ENCODE measurements at places on chromosomes 16 and 17. TPM values are rescaled to one million over a fixed set of nuclear protein-coding genes. Genes with fewer than 3 reads are reported as not detected.
A peak's percentile ranks its signal among the peaks of the same experiment; 100 is the strongest.

DNA sequence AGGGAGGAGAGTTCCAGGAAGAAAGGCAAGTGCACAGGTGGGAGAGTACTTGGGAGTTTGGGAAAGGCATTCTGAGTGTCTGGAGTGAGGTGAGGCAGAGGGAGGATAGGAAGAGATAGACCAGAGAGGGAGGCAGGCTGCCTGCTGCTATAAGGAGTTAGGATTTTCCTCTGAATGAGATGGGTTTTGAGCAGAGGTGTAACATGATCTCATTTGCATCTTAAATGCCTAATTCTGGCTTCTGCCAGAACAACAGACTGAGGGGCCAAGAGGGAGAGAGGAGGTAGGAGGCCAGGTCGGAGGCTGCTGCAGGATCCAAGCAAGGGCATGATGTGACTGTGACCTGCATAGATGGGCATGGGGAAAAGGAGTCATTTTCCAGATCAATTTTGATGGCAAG, 31.5 kb upstream of the IRX6 start:
- DNase-seq: no peak

DNA sequence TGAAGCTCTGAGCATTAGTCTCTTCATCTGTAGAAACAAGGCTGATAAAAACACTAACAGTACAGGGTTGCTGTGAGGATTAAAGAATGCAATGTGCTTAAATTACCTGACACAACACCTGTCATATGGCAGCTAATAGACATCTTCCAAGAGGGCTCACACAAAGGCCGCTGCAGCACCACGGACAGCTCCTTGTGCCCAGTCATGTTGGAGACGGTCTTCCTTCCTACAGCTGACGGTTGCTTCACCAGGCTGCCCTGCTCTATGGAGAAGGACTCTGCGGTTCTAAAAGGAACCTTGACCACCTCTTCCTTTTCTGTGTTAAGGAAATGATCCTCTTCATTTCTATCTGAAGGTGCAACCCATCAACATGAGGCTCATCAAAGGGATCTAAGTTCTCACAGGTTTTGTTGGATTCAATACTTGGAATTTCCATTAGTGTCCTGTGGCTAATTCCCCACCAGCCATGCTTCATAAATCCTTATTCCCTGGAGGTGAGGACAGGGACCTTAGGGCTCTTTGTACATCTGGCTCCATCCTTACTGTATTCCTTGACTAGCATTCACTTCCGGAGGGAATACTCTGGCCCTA, 138.9 kb upstream of the CES5A start:
- DNase-seq: peak; percentile 21

GRCh38 chr17:61617330-61617729, 26.3 kb upstream of the NACA2 start:
- DNase-seq: no peak

NHERF2 gene
- total RNA-seq: 118 TPM

GGT6 gene
- total RNA-seq: not detected

RNF222 gene
- total RNA-seq: not detected

DNA sequence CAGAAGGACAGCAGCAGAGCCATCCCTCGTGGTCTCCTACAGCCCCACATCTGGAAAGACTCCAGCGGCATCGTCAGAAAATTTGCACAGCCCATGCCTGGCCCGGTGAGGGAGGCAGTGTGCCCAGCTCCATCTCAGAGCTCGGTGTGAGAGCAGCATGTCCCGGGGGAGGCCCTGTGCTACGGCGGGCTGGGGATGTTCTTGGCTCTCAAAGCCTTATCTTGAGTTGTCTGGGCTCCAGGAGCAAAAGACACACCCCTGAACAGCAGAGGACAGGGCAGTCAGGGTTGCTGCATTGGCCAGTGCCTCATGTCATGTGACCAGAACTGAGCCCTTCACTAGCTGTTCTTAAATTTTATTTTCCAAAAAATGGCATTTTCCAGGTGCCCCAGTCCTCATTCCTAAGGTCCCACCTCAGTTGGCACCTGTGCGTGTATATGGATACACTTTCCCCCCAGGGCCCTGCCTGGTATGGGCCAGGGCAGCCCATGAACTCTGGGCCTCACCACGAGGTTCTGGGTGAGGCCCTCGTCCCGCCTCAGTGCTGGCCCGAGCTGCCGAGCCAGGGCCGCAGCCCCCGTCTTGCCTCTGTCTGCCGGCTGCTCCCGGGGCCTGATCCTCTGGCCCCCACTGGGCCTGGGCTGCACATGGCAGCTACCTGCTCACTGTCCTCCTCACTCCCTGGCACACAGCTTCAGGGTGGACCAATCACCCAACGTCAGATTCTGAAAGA, 3.0 kb downstream of the NUDT16L1 start:
- DNase-seq: no peak

IRF8 gene
- total RNA-seq: not detected

DNA sequence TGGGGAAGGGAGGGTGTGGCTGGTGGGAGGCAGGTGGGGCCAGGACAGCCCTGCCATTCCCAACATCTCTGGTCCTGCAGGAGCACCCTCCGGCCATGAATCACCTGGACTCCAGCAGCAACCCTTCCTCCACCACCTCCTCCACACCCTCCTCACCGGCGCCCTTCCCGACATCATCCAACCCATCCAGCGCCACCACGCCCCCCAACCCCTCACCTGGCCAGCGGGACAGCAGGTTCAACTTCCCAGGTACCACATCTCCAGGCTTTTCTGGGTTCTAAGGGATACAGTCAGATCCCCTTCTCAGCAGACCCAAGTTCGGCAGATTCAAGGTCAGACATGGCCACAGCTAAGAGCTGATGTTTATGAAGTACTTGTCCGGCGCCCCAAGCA, 33.8 kb upstream of the LGALS9 start:
- DNase-seq: no peak

- DNase-seq: no peak
These were observed 255.9 kb upstream of the PMFBP1 start for GRCh38 chr16:72427783-72428331.

MYH3 gene
- 0.66 TPM for total RNA-seq

BRIP1 gene
- 8.8 TPM for total RNA-seq

- DNase-seq: no peak
These were observed 70.1 kb downstream of the COPRS start for GRCh38 chr17:31788956-31789355.

- DNase-seq: peak; percentile 32
These were observed 23.9 kb downstream of the PHB1 start for GRCh38 chr17:49390548-49391324.

DNA sequence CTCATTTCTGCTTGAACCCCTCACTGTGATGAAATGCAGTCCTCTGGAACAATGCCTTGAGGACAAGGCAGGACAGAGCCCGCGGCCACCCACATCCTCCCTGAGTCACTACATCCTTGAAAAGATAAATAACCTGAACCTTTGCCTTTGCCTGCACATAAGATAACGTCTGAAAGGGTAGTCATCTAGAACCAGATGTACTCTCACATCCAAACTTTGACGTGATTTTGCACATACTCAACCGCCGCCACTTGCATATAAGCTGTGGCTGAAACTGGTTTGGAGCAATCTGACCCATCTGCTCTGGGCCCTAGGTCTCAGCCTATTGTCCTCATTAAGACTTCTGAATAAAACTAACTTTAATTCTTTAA, 252.1 kb downstream of the PHKB start:
- DNase-seq: peak; percentile 94

GH1 gene
- not detected for total RNA-seq

RUNDC1 gene
- total RNA-seq: 4.7 TPM

PSKH1 gene
- total RNA-seq: 5.9 TPM

- no peak for DNase-seq
These were observed 11.3 kb downstream of the YPEL2 start for GRCh38 chr17:59342681-59343131.

GRCh38 chr16:75226550-75227360, 8.0 kb downstream of the CTRB1 start:
- no peak for DNase-seq

DNA sequence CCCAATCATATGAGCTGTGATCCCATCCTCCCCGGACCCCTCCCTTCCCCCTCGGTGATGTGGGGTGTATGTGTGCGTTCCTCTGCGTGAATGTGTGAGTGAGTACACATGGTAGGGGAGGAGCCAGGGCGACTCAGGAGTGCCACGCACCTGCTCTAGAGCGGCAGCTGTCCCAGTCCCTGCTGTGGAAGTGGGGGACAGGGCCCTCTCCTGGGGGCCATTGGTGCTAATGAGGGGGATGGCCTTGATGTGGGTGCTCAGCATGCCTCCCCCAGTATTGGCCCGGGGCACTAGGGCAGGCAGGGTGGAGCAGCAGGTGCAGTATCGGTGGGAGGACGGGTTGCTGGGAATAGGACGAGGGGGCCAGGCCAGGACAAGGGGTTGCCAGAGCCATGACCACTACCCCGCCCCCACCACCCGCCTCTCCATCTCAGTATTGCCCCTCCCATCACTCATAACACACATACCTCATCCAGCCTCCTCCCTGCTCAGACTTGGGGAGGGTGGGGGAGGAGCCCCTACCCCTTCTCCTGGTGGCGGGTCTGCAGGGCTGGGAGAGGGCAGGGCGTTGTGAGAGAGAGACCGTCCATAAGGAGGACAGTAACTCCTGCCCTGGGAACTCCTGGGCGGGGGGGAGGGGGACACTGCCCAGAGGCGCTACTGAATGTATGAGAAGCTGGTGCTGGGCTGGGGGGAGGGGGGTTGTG, 8.5 kb downstream of the NR1D1 start:
- no peak for DNase-seq

DNA sequence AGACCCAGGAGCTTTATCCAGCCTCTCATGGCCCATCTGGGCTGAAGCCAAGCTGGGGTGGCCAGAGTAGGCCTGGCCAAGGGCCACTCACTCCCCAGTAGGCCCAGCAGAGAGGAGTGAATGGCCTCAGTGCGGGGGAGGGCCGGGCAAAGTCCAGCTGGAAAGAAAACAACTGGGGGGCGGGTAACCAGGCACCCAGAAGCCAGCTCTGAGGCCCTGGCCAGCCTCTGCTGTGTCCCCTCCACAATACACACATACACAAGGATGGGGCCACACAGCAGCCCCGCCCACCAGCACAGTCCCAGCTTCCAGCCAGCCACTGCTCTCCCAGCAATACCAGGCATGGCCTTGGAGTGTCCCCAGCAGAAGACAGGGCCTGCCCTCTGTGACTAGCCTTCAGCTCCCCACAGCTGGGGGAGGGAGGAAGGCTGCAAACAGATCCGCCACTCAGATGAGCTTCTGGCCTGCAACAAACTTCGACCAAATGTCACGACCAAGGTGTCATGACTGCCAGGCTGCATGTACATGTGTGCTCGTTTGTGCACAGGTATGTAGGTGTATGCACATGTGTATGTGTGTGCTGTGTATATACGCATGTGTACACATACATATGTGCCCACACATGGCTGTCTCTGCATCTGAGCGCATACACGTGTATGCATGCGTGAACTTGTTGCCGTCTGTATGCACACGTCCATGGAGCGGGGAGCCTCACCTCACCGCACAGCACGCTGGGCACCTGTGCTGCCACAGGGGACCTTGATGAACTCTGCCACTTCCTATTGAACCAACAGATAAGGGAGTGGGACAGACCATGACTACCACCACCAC, 5.0 kb downstream of the CARHSP1 start:
- peak; percentile 35 for DNase-seq

DNA sequence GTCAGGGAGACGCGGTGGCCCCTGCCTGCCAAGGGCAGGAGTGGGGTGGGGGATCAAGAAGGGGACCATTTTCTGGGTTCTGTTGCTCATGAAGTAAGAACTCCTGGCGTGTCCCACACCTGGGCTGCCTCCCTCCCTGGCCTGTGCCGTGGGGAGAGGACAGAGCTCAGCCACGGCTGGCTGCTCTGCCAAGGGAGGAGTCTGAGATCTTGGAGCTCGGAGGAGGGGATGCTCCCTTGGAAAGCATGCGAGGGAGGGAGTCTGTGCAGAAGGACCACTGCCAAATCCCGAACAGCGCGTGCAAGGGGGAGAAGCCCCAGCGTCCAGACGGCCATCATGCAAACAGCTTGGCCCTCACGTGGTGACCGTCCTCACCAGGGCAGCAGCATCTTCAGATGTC, 64.2 kb upstream of the ZNF469 start:
- no peak for DNase-seq

GRCh38 chr16:30394592-30395154, 547 bp upstream of the ZNF48 start:
- no peak for DNase-seq

HASPIN gene
- 27.9 TPM for total RNA-seq

DNA sequence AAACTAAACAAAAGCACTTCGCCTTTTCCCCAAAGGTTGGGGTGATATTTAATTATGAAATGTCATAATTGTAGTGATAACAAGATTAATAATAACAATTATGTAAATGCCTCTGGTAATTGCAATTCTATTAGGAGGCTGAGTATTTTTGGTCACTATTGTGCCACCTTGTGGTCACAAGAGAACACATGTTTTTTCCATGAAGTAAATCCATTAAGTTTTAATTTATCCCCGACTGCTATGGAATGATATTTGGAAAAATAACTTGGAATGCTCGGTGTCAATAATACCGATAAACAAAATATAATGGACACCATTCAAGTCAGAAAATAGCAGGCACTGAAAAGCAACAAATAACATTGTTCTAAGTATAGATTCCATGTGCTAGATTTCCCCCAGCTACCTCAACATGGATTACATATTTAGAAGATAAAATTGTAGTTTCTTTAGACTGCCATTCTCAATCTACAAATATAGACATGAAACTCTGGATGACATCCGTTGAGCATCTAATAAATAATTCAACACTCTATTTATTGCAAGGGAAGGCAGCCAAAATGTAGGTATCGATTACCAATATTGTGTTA, 25.0 kb upstream of the KCNJ2 start:
- DNase-seq: peak; percentile 29

GRCh38 chr17:74218436-74218835, 5.1 kb downstream of the TTYH2 start:
- DNase-seq: no peak

- DNase-seq: no peak
These were observed 20.7 kb downstream of the MMP15 start for GRCh38 chr16:58046054-58046881.

DNA sequence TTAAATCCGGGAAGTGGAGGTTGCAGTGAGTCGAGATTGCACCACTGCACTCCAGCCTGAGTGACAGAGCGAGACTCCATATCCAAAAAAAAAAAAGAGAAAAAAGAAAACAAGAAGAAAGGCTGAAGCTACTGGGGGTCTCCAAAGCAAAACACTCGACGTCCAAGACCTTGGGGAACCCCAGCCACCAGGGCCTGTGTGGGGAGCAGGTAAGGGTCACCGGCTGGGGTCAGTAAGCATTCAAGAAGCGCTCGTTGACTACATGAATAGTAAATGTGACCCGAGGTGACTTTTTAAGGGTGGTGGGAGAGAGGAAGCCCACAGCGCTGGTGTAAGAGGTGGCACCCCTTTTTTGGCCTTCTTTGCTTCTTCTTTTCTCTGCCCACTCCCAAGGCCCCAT, 49.5 kb downstream of the PECAM1 start:
- DNase-seq: no peak

MRPL28 gene
- 251 TPM for total RNA-seq

ZNF385C gene
- not detected for total RNA-seq

PYDC1 gene
- not detected for total RNA-seq

DNA sequence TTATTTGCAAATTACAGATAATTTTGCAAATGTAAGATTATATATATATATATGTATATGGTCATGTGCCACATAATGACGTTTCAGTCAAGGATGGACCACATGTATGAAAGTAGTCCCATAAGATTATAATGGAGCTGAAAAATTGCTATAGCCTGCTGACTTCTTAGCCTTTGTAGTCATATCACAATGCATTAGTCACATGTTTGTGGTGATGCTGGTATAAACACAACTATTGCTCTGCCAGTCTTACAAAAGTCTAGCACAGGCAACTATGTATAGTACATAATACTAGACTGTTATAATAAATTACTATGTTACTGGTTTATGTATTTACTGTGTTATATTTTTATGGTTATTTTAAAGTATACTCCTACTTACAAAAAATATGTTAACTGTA, 444.3 kb downstream of the KCNJ2 start:
- no peak for DNase-seq

- peak; percentile 4 for DNase-seq
These were observed 67.2 kb downstream of the PARN start for GRCh38 chr16:14562691-14563491.

SULT1A1 gene
- 1.1 TPM for total RNA-seq

Data from HT1080 (cell line).